Aorta (tissue), 5 donors: ENCODE measurements at places on chromosomes 16 and 17. TPM values are rescaled to one million over a fixed set of nuclear protein-coding genes. Genes with fewer than 3 reads are reported as not detected.

LPCAT2 gene
- 17.6 TPM for total RNA-seq

GRCh38 chr17:12097326-12097725 is 76.6 kb downstream of the MAP2K4 start:
- H3K27ac ChIP-seq: no peak overlapping the region
- no peak overlapping the region for H3K4me3 ChIP-seq
- H3K27me3 ChIP-seq: no peaks in the 10 kb centered on the region
- DNase-seq: no peak
- no peaks in the 10 kb centered on the region for H3K4me1 ChIP-seq

RAB37 gene
- 1.4 TPM for total RNA-seq

DNA sequence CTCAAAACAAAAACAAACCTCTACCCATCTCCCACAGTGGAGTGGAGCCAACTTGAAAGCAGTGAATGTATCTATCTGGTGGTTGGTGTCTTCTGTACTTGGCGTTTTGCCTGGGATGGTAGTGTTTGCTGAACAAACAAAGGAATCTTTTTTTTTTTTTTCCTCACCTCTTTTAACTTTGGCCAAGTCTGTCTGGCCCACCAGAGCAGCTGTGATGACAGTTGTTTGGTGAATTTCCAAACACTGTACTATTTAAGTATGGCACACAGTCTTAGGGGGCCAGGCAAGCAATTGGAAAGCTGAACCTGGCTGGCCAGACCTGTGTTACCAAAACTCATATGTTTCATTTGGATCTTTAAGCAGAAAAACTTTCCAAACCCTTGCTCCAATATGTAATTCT is 101.8 kb upstream of the CDH13 start:
- H3K4me3 ChIP-seq: no peak overlapping the region
- no peak for DNase-seq
- H3K27me3 ChIP-seq: no peaks in the 10 kb centered on the region
- H3K4me1 ChIP-seq: no peaks in the 10 kb centered on the region
- no peak overlapping the region for H3K27ac ChIP-seq

- H3K36me3 ChIP-seq: no peaks in the 10 kb centered on the region
- H3K27me3 ChIP-seq: no peaks in the 10 kb centered on the region
- H3K4me1 ChIP-seq: peaks cover 7% of the 10 kb centered on the region
- no peak for DNase-seq
- no peak overlapping the region for H3K27ac ChIP-seq
Measured at GRCh38 chr16:65523283-65523944, 401.6 kb upstream of the CDH11 start.

GRCh38 chr16:51017969-51018368 is 133.1 kb downstream of the SALL1 start:
- DNase-seq: no peak
- H3K4me1 ChIP-seq: no peaks in the 10 kb centered on the region
- no peaks in the 10 kb centered on the region for H3K36me3 ChIP-seq
- H3K4me3 ChIP-seq: no peak overlapping the region
- H3K27me3 ChIP-seq: no peaks in the 10 kb centered on the region
